ENCODE measurements at places on chromosomes 2 and 18.

- no peak for DNase-seq
Observed at GRCh38 chr18:9449600-9450414, 25.5 kb upstream of the RALBP1 start.

- DNase-seq, result no peak
Observed at GRCh38 chr18:22145160-22145559, 24.2 kb upstream of the GATA6 start.

DNA sequence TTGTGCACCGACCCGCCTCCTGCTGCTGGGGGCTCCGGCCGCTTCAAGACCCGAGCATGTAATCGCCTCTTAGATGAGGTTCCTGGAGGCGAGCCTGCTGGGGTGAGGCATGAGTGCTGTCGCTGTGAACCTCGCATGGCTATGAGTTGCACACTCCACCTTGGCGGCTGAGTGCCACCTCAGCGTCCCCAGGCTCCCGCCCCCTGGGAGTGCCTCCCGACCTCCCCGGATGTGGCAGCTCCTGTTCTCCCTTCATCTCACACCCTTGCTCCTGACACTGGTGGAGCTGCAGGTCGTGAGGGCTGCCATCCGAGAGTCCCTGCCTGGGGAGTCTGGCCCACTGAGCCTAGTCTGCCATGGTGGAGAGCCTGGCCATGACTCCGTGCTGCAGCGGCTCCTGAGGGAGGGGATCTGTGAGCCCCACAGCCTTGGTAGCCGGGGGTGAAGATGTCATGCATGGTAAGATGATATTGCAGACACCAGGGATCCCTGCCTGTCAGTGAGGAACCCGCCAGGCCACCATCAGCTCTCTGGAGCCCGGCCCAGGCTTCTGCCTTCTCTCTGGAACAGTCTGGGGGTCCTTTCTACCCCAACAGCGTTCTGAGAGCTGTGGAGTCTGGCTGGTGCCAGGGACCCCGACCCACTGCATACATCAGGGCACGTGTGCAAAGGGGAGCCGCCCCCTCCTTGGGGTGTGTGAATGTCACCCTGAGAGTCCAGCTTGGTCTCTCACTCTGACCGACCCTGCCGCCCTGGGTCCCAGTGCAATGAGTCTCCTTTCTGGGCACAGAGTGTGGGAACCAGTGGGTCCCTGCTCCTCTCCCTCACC, 61.6 kb upstream of the HS6ST1 start:
- DNase-seq, result no peak

DNA sequence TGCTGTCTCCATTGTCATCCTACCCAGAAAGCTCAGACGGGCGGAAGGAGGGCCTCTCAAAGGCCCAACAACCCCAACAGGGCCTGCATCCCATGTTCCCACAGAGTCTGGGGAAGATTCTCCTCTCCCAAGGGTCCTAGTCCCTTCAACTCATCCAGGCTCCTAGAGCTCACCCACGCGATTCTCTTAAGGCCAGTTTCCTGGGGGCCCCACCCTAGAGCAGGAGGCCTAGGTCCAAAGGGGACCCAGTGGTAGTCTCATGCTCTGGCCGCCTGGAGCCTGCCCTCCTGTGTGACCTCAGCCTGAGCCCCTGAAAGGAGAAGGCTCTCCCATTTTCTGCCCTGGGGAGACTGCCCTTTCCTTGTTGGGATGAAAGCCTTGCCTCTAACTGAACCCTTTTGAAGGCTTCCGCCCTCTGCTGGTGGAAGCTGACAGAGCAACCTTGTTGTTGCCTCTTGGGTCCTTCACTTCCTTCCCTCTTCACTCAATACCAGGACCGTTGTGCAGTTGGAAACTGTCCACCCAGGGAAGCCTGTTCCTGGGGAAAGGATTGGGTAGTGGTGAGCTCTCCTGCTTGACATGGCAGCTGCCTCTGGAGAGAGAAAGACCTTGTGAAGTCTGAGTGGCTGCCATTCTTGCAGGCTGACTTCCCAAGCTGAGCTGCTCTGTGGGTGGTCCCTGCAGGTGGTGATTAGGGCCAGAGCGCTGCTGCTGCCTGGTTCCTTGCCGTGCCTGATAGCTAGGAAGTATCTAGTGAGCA, 86.0 kb upstream of the ALPP start:
- DNase-seq, result peak; percentile 36

- DNase-seq, result no peak
Observed at GRCh38 chr2:6754419-6754818, 111.3 kb downstream of the CMPK2 start.

DNA sequence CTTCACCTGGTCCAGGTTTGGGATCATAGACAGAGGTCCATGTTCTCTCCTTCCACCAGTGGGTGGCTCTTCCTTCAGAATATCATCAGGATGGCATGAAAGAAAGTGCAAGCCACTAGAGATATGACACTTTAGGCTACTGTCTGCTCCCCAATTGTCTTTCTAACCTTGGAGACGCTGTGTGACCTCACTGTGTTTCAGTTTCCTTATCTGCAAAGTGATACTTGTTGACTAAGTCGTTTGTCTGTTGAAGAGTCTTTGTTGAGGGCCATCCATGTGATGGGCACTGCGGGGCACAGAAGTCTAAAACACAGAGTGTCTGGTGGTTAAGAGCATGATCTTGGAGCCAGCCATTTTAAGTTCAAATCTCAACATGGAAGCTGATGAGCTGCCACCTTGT, 259.9 kb upstream of the THSD7B start:
- no peak for DNase-seq

- no peak for DNase-seq
Observed at GRCh38 chr2:181189951-181190350, 209.5 kb downstream of the UBE2E3 start.

- DNase-seq, result no peak
Observed at GRCh38 chr2:233460726-233461441, 105.7 kb downstream of the USP40 start.

GRCh38 chr18:68399721-68400120, 315.2 kb downstream of the TMX3 start:
- DNase-seq, result no peak

- no peak for DNase-seq
Observed at GRCh38 chr2:222595581-222595980, 60.3 kb downstream of the FARSB start.

DNA sequence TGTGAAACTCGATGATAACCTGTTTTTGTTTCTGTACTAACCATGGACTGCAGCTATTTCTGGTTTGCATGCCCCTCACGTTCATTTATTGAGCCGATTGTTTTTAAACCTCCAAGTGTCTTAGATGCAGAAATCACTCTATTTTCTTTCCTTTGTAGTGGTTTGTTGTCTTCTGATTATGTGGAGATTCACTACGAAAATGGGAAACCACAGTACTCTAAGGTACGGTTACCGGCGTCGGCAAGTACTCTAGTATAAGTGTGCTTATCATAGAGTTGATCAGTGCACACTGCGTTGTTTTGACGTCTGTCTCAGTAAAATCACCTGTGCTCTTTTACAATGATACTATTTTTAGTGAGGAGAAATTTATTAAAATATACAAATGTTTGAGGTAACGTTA, 87.4 kb downstream of the ADAM23 start:
- no peak for DNase-seq

GRCh38 chr2:8231902-8232301, 450.0 kb upstream of the ID2 start:
- DNase-seq, result no peak

DNA sequence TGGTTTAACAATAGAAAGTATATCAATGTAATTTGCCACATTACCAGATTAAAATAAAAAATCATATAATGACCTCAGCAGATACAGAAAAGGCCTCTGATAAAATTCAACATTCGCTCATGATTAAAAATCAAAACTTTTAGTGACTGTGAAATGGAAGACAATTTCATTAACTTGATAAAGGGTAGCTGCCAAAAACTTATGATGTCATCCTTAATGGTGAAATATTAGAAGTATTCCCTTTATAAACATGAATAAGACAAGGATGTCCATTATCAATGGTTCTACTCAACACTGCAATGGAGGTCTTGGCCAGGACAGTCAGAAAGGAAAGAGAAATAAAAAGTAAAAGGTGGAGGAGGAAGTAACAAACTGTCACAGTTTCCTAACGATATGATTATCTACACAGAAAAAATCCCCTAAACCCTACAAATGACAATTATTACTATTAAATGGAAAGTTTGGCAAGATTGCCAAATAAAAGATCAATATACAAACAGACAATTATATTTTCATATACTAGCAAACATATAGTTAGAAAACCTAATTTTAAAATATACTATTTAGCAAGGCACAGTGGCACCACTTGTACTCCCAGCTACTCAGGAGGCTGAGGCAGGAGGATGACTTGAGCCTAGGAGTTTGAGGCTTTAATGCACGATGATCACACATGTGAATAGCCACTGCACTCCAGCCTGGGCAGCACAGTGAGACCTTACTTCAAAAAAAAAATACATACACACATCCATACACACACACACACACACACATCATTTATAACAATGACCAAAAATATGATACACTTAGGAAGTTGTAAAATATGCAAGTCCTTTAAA, 12.8 kb downstream of the METTL8 start:
- no peak for DNase-seq

- DNase-seq, result peak; percentile 85
Observed at GRCh38 chr2:27370816-27371620, 602 bp downstream of the SNX17 start.

DNA sequence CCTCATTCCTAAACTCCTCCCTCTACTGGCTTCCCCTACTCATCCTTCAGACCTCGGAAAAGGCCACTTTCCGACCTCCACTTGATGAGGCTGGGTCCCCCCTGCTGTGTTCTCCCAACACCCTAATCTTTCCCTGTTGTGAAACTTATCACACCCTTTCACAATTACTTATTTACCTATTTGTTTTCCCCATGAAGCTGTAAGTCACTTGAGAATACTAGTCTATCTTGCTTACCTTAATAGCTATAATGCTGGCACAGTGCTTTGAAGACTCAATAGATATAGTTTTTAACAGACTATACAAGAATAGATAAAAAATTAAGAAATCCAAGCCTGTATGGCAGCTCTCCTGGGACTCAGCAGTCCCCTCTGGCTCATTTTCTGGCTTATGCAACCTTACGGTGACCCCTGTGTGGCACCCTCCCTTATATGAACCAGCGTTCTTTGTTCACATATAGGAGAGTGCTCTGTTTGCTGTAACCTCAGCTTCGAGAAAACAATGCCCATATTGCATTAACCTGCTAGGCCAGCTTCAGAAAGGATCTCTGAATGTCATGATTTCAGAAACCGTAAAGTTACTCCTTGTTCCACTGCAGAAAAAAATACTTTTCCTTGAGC, 220.4 kb upstream of the PKDCC start:
- DNase-seq, result no peak

DNA sequence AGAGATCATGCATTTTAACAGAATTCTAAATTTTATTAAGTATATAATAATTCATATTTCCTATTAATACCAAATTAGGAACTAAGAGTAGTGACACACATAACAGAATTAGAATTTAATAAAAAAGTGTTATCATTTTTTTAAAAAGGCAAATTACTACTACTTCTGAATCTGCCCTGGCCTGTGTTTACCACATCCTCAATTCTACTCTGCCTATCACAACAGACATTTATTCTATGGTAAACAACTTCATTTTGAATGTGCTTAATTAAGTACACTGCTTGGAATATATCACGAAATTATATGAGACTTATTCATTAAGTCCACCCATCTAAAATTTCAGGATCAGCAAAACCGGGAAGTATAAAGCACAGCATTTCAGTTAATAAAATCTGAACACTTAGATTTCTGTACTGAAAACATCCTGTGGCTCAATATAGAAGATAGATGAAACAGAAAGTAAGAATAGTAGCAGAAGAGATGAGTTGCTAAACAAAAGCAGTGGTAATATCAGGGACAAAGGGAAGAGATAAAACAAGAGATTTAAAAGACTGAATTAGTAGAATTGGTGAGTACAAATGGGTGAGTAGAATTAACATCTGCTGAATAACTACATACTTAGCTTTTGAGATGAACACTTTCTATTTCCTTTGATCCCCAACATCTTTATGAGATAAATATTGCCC, 3.7 kb downstream of the SMC6 start:
- DNase-seq, result peak; percentile 43

GRCh38 chr2:134581877-134582546, 136.8 kb downstream of the TMEM163 start:
- no peak for DNase-seq

GRCh38 chr2:29923110-29923721, 1.8 kb upstream of the ALK start:
- DNase-seq, result no peak

- no peak for DNase-seq
Observed at GRCh38 chr2:68765739-68766375, 31.2 kb downstream of the ARHGAP25 start.

DNA sequence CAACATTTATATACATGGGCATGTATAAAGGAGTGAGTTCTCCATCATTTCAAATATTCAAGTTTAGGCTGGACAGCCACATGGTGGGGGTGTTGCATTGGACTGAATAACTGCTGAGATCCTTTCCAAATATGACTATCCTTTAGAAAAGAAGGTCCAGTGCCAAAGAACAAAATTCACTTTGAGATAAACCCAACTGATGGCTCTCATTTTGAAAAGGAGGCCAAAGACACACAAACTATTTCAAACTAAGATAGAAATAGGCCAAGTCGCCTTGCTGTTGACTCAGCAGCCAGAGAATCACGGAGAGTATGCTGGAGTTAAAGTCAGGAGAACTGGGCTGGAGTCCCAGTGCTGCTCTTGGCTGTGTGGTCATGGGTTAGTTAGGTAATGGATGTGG, 204.5 kb upstream of the LRATD1 start:
- DNase-seq, result no peak

- no peak for DNase-seq
Observed at GRCh38 chr2:8548065-8548618, 133.7 kb upstream of the ID2 start.

DNA sequence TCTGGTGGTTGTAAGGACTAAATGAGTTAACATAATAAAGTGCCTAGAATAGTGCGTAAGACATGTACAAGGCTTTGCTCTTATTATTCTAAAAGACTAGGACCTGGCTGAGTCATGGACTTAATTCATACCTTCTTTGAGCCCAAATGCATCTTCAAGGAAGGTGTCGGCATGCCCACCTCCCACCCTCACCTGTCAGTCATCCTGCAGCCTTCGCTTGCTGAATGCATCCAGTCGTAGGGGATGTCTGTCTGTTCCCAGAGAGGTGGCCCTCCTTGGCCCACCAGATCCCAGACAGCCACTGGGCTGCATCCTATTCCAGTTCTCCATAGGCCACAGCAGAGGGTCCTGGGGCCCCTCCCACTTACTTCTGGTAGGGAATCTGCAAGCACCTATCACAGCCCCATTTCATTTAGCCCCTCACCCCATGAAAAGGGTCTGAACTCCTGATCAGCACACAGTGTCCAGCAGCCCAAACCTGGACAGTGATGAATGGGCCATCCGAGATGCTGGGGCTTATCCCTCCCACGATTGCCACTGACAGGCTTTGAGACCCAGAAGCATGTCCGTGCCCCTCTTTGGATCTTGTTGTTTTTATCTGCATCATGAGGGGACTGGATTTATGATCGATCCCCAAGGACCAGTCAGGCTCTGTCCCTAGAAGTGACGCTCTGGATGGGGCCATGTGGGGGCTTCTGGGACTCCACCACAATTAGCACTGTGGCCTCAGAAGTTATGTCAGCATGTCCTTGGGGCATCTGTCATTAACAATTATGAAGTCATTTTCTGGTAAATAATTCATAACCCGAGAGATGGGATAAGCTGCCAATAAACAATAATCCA, 101.1 kb downstream of the KLHL29 start:
- DNase-seq, result no peak

GRCh38 chr2:127347734-127348392, 39.9 kb downstream of the MAP3K2 start:
- no peak for DNase-seq

All from GM06990 (cell line).